Caco-2 (cell line): ENCODE measurements at places on chromosomes 2 and 18. TPM values are rescaled to one million over a fixed set of nuclear protein-coding genes. Genes with fewer than 3 reads are reported as not detected.

Gene ANKRD30B
- total RNA-seq: 0.07 and 0.44 TPM in 2 replicates

Gene TFCP2L1
- total RNA-seq: 17.8 and 18.4 TPM in 2 replicates

Gene BOLL
- not detected in 2 replicates for total RNA-seq

Gene HTR2B
- not detected in 2 replicates for total RNA-seq

Gene DUSP28
- total RNA-seq: 2.2 and 2.3 TPM in 2 replicates

GRCh38 chr2:198945496-198945895, 512.2 kb downstream of the SATB2 start:
- H3K4me3 ChIP-seq: no peak overlapping the region
- no peak for DNase-seq
- no peaks in the 10 kb centered on the region for H3K27me3 ChIP-seq
- no peaks in the 10 kb centered on the region for H3K36me3 ChIP-seq
- no peak overlapping the region for H3K27ac ChIP-seq

GRCh38 chr18:73940721-73941120, 206.9 kb downstream of the FBXO15 start:
- no peaks in the 10 kb centered on the region for H3K27me3 ChIP-seq
- no peak for DNase-seq
- H3K36me3 ChIP-seq: no peaks in the 10 kb centered on the region
- no peaks in the 10 kb centered on the region for H3K4me1 ChIP-seq

- H3K27ac ChIP-seq: no peak overlapping the region
- DNase-seq: no peak
- no peak overlapping the region for H3K4me3 ChIP-seq
- no peaks in the 10 kb centered on the region for H3K36me3 ChIP-seq
- no peaks in the 10 kb centered on the region for H3K4me1 ChIP-seq
Measured at GRCh38 chr2:144015655-144016245, 504.2 kb downstream of the ZEB2 start.

- DNase-seq: no peak
- H3K4me3 ChIP-seq: no peak overlapping the region
- no peaks in the 10 kb centered on the region for H3K27me3 ChIP-seq
- peak overlapping the region; percentile 17 for H3K27ac ChIP-seq
Measured at GRCh38 chr18:51430538-51430937, 233.1 kb upstream of the MEX3C start.

DNA sequence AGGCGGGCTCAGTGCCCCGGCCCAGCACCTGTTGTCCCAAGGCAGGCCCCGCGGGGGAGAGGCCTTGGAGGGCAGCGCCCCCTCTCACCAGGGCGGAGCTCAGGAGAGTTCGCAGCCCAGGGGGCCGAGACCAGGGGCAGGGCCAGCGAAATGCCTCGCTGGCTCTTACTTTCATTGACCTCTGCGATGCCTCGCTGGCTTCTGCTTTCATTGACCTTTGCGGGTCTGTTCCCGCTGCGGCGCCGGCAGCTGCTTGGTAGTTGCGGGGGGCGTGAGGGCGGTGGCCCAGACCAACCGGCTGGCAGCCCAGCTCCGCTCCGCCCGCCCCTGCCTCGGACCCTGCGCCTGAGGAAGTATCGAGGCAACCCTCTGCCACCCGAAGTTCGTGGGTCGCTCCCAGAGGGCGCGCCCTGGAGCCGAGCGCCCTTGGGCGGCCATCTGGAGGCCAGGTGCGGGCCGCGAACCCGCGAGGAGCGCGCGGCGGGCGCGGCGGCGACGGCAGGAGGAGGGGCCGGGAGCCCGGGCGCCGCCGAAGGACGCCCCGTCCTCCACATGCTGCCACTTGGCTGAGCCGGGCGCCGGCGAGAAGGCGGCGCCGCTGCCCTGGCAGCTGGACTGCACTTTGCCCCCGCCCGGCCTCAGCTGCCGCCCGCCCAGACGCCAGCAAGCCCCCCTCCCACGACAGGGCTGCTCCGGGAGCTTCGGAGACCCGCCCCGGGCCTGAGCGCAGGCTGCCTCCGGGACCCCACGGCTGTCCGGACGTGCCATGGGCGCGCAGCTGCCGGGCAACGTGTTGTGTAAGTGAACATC, 118.0 kb upstream of the MSTN start:
- no peak overlapping the region for H3K27ac ChIP-seq
- H3K36me3 ChIP-seq: no peaks in the 10 kb centered on the region

DNA sequence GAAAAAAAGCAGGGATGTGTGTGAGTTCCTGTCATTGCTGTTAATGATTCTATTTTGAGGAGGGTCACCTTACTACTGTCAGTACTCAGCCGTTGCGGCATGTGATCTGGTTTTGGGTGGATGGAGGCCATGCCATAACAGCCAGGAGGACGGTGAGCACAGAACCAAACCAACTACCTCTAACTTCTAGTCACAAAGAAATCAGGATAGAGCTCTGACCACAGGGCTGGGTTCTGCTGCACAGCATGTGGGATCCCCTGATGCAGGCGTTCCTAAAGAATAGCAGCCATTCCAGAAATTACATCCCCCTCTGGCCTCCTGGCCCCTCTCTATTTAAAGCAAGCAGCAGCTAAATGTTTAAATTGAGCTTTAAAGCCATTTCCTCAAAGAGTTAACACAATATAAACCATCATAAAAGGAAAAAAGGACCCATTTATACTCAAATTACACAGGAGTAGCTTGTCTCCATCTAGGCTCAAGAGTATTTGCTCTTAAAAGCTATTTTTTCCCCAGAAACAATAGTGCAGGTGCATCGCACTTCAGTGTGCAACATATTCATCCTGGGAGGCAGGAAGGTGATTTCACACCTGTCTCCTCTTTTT, 786.4 kb downstream of the RNF144A start:
- no peak for DNase-seq
- H3K4me3 ChIP-seq: no peak overlapping the region
- no peak overlapping the region for H3K27ac ChIP-seq
- no peaks in the 10 kb centered on the region for H3K36me3 ChIP-seq
- H3K4me1 ChIP-seq: no peaks in the 10 kb centered on the region
- no peaks in the 10 kb centered on the region for H3K27me3 ChIP-seq

DNA sequence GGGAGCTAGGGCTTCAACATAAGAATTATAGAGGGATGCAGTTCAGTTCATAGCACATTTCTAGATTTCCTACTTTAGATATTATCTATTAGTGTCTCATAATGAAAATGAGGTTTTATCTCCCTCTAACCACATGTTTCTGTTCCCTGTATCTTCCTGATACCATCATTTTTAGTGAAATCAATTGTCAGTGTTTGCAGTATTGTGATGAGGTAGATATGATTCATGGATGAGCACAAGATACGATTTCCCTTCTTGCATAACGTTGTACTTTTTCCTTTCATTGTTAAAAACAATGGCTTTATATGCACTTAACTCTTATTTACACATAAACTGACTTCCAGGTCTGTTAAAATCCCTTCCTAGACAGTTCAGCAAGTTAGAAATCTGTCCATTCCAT, 211.4 kb downstream of the ZBTB7C start:
- no peak for DNase-seq
- H3K36me3 ChIP-seq: no peaks in the 10 kb centered on the region
- no peaks in the 10 kb centered on the region for H3K4me1 ChIP-seq
- H3K4me3 ChIP-seq: no peak overlapping the region
- no peaks in the 10 kb centered on the region for H3K27me3 ChIP-seq

DNA sequence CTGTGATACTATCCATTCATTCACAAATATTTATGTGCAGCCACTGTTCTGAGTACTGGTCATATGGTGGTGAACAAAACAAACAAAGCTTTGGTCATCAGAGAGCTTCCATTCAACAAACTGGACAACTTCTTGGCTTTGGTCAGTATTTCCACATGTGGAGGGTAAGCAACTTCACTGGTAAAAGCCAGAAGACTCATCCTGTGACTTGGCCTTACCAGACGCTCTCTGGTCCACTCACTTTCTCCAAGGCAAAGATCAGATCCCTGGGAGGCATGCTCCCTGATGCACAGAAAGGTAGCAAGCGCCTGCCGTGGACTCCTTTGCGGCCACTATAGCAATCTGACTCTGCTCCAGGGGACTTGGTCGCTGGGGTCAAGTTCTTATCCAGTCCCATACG, 179.5 kb downstream of the EN1 start:
- H3K36me3 ChIP-seq: no peaks in the 10 kb centered on the region
- no peak for DNase-seq
- H3K4me1 ChIP-seq: 0 out of 2 replicates have a peak, but pooled peaks cover 4% of the 10 kb centered on the region
- no peak overlapping the region for H3K4me3 ChIP-seq

GRCh38 chr2:224268441-224268840, 133.5 kb downstream of the FAM124B start:
- H3K36me3 ChIP-seq: no peaks in the 10 kb centered on the region
- peaks cover 33% of the 10 kb centered on the region for H3K4me1 ChIP-seq
- H3K27ac ChIP-seq: peak overlapping the region; percentile 19
- DNase-seq: no peak
- no peaks in the 10 kb centered on the region for H3K27me3 ChIP-seq
- no peak overlapping the region for H3K4me3 ChIP-seq

- H3K36me3 ChIP-seq: no peaks in the 10 kb centered on the region; the same call in 1 of the 2 replicates
- peaks cover 3% of the 10 kb centered on the region for H3K4me1 ChIP-seq
- H3K27ac ChIP-seq: no peak overlapping the region
Measured at GRCh38 chr2:26184555-26185303, 11.8 kb downstream of the GAREM2 start.

DNA sequence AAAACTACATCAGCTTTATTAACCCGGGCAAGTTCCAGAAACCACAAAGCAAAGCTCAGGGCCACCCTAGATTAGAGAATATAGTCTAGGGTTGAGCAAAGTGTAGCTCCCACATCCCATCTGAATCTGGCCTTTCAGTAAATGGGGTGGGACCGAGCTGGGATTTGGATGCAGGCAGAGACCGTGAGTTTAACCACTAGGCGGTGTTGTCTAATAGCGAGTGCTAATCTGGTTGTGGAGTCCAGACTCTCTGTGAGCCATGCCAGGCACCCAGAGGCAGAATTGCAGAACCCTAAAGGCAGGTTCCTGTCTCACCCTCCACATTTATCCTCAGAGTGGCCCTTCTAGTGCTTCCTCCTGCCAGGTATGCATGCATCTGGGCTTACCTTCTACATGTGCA, 435.9 kb downstream of the TSN start:
- no peaks in the 10 kb centered on the region for H3K4me1 ChIP-seq
- DNase-seq: peak; percentile 55
- H3K4me3 ChIP-seq: no peak overlapping the region
- H3K27ac ChIP-seq: no peak overlapping the region

DNA sequence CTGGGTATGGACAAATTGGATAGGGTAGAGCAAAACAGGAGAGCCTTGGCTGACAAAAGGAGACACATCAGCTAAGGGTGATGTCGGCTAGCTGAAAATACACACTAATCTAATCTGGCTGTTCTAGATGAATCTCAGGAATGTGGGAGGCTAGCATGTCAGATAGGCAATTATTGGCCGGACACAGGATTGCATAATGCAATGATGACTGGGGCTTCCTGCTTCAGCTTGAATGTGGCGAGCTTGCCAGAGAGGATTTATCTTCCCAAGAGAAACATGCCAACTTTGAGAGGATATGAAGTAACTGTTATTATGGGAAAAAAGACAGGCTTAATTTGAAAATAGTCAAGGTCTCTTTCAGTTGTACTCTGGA, 102.4 kb downstream of the TRIB2 start:
- H3K27me3 ChIP-seq: no peaks in the 10 kb centered on the region
- no peaks in the 10 kb centered on the region for H3K36me3 ChIP-seq
- peaks cover 3% of the 10 kb centered on the region; the same call in 1 of the 2 replicates for H3K4me1 ChIP-seq
- peak; percentile 54 for DNase-seq
- H3K27ac ChIP-seq: no peak overlapping the region

- no peak overlapping the region for H3K4me3 ChIP-seq
- no peak for DNase-seq
- no peaks in the 10 kb centered on the region for H3K27me3 ChIP-seq
- H3K4me1 ChIP-seq: no peaks in the 10 kb centered on the region
Measured at GRCh38 chr2:140186313-140186712, 1406.1 kb upstream of the NXPH2 start.

- H3K27me3 ChIP-seq: no peaks in the 10 kb centered on the region
- no peak for DNase-seq
- H3K4me3 ChIP-seq: no peak overlapping the region
- peaks cover 3% of the 10 kb centered on the region; the same call in 1 of the 2 replicates for H3K4me1 ChIP-seq
Measured at GRCh38 chr2:29165362-29166241, 50.4 kb downstream of the CLIP4 start.
